Activated CD8-positive, alpha-beta memory T cell treated with anti-CD3 and anti-CD28 coated beads for 1 hour (primary cell): ENCODE measurements at places on chromosomes 3 and 15.

DNA sequence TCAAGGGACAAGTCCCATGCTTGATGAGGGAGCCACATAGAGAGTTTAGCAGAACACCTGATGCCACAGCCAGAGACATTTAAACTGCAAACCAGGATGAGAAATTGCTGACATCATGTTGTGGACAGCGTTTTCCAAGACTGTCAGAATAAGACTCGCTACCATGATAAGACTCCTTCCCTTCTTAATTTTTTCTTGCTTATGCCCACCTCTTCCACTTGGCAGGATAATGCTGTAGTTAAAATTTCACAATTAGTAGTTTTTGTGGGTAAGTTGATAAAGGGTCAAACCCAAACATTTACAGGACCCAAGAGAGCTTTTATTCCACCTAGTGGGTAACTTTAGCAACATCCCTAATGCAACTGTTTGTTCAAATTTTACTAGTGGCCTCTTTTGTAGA lies 3.0 kb upstream of the PIAS1 start:
- no peak for DNase-seq

DNA sequence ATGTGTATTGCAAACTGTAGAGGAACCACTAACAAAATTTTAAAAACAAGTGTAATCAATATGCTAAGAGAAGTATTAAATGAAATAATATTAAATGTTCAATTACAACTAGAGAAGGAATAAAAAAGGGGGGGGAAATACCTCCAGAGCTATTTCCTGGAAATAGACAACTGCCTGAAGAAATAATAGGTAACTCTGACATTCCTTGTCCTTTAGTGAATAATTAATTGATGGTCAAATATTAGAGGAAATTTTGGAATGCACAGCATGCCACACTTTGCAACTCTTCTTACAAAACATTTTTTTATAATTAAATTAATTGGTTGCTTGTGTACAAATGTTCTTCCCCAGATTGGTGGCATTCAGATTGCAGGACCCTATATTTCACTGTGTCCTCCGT lies 342.6 kb upstream of the COL8A1 start:
- no peak for DNase-seq

DNA sequence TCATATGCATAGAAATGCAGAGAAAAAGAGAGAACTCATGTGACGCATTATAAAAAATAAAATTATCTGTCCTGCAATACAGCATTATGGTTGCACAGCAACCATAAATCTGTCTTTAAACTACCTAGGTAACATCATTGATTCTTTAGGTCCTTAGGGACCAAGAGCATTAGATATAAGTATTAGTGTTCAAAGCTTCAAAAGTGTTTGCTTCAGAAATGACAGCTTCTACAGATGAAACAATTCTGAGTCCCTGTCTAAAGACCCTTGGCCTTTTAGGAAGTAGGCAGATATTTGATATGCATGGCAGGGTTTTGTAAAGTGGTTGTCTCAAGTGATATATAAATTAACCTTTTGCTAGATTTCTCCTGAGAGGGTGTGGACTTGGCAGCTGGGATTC lies 454.2 kb downstream of the GBE1 start:
- no peak for DNase-seq

DNA sequence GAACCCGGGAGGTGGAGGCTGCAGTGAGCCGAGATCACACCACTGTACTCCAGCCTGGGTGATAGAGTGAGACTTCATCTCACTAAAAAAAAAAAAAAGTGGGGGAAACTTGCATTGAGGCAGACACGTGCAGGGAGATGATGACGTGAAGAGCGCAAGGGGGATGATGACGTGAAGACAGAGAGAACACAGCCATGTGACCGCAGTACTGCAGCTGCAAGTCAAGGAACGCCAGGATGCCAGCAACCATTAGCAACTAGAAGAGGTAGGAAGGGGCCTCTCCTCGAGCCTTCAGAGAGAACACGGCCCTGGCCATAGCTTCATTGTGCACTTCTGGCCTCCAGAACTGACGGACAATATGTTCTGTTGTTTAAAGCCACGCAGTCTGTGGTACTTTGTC lies 28.3 kb downstream of the RFT1 start:
- DNase-seq = no peak

- no peak for DNase-seq
Measured at GRCh38 chr3:134315286-134316106, 58.8 kb downstream of the AMOTL2 start.

GRCh38 chr3:128824132-128824850 lies 55.1 kb upstream of the ACAD9 start:
- no peak for DNase-seq

- DNase-seq = no peak
Measured at GRCh38 chr3:74328435-74328834, 286.0 kb downstream of the CNTN3 start.

- DNase-seq = no peak
Measured at GRCh38 chr3:98333989-98334606, 19.6 kb upstream of the OR5K4 start.

DNA sequence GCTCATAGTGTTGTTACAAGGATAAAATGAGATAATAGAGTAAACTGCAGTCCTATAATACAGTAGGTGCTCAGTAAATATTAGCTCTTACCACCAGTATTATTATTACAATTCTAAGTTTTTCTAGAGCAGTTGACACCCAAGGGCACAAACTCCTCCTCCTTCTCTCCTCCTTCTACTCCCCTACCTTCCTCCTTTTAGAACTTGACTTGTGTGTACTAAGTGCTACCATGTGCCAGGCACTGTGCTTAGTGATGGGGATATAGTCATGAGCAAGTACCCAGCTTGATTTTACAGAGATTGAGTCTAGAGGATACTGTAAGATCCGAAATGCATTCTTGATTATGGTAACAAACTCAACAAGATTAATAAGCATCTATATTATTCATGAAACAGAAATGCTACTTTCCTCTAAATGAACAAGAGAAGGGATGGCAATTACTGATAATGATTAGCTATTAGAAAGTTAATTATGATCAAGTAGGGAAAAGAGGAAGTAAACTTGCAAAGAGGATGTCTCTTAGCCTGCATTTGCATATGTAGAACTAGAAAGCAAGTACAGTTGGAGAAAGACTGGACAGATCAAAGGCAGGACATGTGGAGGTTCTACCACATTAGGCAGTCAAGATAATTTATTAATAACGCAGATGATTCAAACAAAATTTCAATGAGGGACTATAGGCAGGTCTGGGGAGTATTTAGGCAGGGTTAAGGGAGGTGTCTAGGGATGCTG lies 72.3 kb downstream of the CLDN11 start:
- no peak for DNase-seq

DNA sequence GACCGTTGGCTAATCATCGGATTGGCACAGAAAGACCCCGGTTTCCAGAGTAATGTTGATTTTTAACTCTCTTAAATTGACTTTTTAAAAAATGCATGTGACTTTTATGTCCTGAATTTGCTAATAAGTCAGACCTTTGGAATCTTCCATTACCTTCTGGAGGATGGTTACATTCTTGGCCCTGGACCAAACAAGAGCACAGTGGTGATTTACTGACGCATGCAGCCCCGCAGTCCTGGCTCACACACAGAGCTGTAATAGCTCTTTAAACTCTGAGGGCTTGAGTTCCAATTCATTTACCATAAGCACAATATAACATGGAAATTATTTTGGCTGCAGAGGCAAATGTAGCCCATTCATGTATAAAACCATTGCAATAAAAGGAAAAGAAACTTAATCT lies 25.1 kb downstream of the SOX14 start:
- DNase-seq = no peak

DNA sequence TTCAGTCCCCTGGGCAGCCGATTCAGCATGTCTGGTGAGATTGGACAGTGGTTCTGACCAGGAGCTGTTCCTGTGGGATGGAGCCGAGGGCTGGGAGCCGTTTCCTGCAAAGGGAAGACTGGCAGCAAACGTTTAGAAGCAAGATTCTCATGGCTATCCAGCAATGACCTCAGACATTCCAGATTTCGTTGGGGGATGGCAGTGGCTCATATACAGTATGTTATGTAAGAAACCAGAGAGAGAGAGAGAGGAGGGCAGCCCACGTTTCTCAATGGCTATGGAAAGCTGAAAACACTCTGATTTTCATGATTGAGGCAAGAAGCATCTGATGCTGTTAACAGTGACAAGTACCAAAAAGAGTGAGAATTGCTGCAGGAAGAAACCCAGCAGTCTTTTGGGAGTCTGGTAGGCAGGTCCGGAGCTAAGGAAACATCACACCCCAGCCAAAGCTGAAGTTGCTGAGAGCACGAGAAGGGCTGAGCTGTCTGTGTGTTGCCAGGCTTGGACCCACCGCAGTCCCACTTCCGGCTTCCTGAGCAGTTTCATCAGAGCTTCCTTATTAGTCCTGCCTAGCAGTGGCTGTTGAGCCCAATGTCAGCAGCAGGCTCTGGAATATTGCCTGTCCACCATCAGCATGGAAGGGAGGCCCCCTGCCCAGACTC lies 25.6 kb upstream of the VPS8 start:
- no peak for DNase-seq

- no peak for DNase-seq
Measured at GRCh38 chr15:71532994-71533393, 277.4 kb upstream of the NR2E3 start.
